ENCODE measurements at places on chromosomes 1 and 21. TPM values are rescaled to one million over a fixed set of nuclear protein-coding genes. Genes with fewer than 3 reads are reported as not detected.
A peak's percentile ranks its signal among the peaks of the same experiment; 100 is the strongest.

- no peak for DNase-seq
Measured at GRCh38 chr1:42033629-42034028, 114.9 kb upstream of the HIVEP3 start.

- no peak for DNase-seq
Measured at GRCh38 chr1:247119600-247120407, 15.6 kb upstream of the ZNF669 start.

- DNase-seq, result no peak
Measured at GRCh38 chr21:37460196-37460595, 93.6 kb downstream of the DYRK1A start.

DNA sequence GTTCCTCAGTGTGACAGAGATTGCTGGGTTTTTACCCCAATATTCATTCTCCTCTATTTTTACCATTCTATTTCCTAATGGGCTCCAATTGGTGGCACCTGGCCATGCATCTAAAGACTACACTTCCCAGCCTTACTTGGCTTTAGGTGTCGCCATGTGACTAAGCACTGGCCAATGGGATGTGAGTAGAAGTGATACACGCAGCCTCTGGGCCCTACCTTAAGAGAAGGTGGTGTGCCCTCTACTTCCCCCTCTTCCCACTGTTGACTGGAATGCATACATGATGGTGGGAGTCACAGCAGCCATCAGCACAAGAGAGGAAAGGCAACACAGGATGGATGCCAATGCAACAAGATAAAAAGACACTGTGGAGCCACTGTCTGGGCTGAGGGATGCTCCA is 11.4 kb upstream of the OLIG2 start:
- DNase-seq, result no peak

GRCh38 chr1:206887701-206888100 is 9.5 kb upstream of the IL24 start:
- DNase-seq, result no peak

DNA sequence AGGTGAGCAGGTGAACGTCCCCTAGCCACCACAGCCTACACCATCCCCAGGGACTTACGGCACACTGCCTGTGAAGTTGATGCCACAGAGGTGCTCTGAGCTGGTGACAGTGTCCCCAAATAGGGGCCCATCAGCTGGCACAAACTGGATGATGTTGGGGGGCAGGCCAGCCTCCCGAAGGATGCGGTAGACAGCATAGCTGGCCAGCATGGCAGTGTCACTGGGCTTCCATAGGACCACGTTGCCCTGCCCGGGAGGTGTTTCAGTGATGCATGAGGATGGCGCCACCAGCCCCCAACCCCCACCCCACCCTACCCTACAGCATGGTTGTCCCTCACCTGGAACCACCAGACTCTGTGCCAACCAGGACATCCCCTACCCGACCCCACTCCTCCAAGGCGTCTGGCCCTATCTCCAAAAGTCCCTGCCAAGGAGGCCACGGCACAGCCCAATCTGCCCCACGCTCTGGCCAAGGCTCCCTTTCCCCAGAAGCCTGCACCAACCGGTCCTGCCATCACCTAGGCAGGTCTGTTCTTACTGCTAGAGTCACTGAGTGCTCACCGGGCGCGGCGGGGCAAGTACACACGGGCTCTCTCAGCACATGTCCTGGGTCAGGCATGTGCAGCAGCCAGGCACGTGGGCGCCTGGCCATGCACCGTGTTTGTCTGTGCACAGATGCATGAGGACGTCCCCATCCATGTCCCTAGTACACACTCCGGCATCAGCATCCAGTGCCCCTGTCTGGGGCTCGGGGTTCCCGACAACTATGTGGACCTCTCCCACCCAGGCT is 20.5 kb downstream of the ALDH4A1 start:
- DNase-seq, result no peak

DNA sequence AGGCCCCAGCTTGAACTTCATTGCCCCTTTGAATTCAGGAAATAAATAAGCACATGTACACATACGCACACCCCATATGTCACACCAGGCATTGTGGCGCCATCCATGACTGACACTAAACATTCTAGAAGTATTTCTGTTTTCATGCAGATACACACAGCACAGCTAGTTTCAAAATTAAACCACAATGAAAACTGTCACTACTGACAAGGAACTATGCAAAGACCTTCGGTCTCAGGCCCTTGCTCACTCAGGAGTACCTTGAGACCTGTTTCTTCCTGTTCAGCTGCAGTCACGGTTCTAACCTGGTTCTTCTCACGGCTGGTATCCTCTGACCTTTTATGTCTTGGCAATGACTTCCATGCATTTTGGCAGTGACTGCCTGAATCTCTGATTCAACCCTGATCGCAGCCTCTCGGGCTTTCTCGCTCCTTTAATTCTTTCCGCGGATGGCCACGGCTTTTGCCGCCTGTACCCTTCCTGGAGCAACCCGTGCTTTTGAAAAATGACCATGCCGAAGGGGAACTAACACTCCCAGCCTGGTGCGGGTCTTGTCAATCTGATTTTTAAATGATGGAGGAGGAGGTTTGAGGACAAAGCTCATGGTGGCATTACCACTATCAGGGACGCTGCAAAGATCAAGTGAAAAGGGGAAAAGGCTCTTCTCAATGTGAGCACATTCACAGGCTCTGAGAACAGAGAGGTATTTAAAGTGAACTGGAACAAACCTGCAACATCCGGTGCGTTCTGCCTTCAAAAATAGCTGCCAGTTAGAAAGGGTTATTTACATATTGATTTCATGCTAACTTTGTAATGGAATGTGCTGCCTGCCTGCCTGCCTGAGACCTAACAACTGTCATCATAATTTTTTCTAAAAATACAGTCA is 384.6 kb downstream of the RRAGC start:
- no peak for DNase-seq

DNA sequence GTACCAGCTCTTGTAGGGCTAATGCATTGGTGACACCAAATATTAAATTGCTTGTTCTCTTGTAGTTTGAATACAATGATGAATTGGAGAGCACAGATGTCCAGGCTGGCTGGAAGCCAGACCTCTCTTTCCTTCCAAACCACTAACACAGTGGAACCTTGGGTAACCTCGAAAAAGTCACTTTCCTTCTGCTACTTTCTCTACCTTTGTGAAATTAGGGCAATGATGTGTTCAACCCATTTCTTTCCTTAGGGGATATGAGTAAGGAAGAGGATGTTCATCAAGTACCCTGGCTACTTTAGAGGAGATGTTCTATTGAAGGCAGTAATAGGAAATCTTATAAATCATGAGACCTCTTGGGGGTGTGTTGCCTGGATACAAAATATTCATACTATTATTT is 55.7 kb downstream of the XCL2 start:
- DNase-seq, result peak; percentile 61

MX2 gene
- total RNA-seq, result 10.1 TPM

DNA sequence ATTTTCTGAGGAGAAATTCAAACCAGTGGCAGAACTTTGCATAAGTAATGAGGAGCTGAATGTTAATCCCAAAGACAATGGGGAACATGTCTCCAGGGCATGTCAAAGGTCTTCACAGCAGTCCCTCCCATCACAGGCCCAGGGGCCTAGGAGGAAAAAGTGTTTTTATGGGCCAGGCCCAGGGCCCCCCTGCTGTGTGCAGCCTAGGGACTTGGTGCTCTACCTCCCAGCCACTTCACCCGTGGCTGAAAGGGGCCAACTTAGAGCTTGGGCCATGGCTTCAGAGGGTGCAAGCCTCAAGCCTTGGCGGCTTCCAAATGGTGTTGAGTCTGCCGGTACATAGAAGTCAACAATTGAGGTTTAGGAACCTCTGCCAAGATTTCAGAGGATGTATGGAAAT is 854.0 kb downstream of the LRRIQ3 start:
- no peak for DNase-seq

- no peak for DNase-seq
Measured at GRCh38 chr1:71950579-71950978, 331.8 kb downstream of the NEGR1 start.

- DNase-seq, result no peak
Measured at GRCh38 chr1:230807561-230808280, 60.5 kb downstream of the CAPN9 start.

DNA sequence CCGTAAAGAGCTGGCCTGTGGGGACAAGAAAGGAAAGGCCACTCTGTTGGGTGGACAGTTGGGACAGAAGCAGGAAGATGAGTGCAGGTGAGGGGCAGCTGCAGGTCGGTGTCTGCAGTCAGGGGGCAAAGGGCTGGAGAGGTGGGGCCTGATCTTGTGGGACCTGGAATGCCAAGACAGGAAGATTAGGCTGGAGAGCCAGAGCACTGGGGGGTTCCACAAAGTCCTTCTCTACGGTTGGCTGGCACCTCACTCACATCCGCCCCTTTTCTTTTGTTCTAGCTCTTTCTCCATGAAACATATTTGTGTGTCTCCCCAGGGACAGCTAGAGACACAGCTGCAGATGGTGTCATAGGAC is 404.1 kb downstream of the PTPRU start:
- DNase-seq, result no peak

GRCh38 chr1:65658122-65658521 is 134.6 kb upstream of the PDE4B start:
- no peak for DNase-seq

- DNase-seq, result no peak
Measured at GRCh38 chr1:210358626-210359025, 29.9 kb downstream of the HHAT start.

GRCh38 chr1:157113631-157114030 is 14.0 kb upstream of the ETV3L start:
- no peak for DNase-seq

CHODL gene
- 145 TPM for total RNA-seq

GRCh38 chr1:97120806-97121205 is 399.2 kb downstream of the PTBP2 start:
- no peak for DNase-seq

GRCh38 chr1:20551945-20552727 is at the start of gene FAM43B:
Gene FAM43B, plus strand, starts transcription at chr1:20552573. Its CDS starts 401 bp downstream, at chr1:20552974.
- DNase-seq, result peak; percentile 69

DNA sequence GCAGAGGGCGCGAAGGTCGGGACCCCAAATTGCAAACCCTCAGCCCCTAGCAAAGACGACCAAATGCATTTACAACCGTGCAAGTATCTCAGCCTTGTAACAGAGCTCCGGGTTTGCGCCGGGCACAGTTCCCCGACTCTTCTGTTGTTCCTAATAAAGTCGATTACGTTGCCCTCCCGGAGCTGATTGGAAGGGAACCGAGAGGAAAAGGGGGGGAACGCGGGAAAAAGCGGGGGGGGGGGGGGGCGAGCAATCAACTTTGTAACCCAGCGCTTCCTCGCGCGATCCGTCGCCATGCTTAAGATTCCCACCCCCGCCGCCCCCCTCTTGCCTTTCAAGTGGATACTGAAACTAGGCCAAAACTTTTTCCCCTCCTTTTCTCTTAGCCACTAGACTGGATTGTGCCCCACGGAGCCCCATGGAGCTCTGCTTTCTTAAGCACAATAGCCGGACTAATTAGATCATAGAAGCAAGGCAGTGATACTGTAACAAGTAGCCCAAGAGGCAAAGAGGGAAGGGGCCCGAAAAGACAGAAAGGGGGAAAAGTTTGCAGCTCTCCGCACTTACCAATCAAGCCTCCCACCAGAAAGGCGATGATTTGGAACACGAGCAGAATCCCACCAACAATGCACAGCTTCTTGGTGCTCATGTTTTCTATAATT is 565 bp downstream of the WLS start:
- DNase-seq, result peak; percentile 86

ANKRD34A gene
- 0.43 TPM for total RNA-seq

COL9A2 gene
- 5.1 TPM for total RNA-seq

- DNase-seq, result no peak
Measured at GRCh38 chr1:28078262-28078661, 10.1 kb downstream of the EYA3 start.

CFAP57 gene
- total RNA-seq, result 16.6 TPM

DNA sequence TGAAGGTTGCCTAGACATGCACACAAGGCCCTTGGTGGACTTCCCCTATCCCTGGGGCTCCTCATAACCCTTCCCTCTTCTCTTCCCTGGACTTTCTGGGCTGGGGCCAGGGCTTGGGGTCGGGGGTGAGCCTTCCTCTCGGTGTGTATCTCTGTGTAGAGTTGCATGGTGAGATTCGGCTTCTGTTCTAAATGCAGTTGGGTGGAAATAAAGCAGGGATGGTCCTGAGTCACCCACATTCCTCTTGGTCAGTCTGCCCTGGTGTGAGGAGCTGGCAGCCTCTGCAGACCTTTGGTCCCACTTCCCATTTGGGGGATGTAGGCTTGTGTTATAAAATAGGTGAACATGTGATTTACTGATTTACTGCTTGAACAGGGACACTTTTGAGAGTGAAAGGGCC is 38.0 kb downstream of the ADARB1 start:
- no peak for DNase-seq

DNA sequence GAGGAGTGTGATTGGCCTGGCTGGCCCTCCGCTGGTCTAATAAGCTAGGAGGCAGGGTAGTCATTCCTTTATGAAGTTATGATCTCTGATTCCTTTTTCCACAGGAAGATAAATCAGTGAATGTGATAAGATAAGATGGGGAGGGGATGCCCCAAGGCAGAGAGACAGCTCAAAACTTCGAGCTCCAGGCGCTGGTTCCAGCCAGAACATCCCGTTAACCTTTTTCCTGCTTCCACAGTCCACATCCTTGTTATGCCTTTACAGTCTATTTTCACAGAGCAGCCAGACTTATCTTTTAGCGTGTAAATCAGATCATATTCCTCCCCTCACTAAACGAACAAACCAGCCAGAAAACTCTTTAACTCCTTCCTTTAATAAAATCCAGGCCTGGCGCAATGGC is 38.5 kb upstream of the BMP8B start:
- DNase-seq, result no peak

GRCh38 chr1:68453060-68453670 is 3.4 kb upstream of the RPE65 start:
- DNase-seq, result no peak

GRCh38 chr1:219190605-219191004 is 16.9 kb downstream of the LYPLAL1 start:
- no peak for DNase-seq

LEFTY1 gene
- total RNA-seq, result 0.63 TPM

RGS1 gene
- 17.2 TPM for total RNA-seq

GRCh38 chr1:229024528-229025130 is 246.3 kb upstream of the RAB4A start:
- peak; percentile 61 for DNase-seq

GRCh38 chr21:34073032-34073748 is at the start of the genes MRPS6 and SLC5A3:
Gene MRPS6, plus strand, starts transcription at chr21:34073578. Its CDS starts 123 bp downstream, at chr21:34073701.
Gene SLC5A3, plus strand, starts transcription at chr21:34073578. Its CDS starts 21,621 bp downstream, at chr21:34095199.
- DNase-seq, result peak; percentile 89

GRCh38 chr1:42035205-42035829 is 116.6 kb upstream of the HIVEP3 start:
- DNase-seq, result peak; percentile 43

DNA sequence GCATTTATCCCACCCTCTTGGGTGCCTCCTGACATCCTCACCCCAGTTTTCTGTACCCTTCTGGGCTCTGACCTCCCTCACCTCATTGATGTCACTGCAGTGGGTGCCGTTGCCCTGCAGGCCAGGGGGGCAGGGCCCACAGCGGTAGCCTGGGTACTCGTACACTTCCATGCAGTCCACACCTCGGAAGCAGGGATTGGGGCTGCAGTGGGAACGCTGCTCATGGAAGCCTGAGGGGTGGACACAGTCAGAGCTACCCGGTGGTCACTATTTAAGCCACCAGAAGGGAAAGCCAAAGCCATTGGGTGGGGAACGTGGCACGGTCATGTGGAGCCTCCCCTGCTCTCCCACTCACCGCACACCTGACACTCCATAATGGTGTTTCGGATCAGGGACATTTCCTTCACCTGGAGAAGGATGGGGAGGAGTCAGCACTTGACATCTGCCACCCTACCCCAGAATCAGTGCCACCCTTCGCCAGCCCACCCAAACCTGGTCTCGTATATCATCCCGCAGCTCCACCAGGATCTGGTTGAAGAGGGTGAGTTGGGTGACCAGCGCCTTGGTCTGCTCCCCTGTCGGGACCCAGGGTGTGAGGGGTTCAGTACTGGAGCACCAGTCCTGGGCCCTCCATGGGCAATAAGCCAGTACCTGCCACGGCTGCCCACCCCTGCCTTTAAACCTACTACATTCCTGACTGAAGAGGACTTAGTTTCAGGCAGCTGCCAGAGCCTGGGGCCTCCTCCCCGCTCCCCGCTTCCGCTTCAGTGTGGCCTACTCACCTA is 4.8 kb downstream of the THBS3 start:
- no peak for DNase-seq
